ENCODE measurements at places on chromosomes 3 and 15.

- H3K36me3 ChIP-seq: no peaks in the 10 kb centered on the region
- H3K4me1 ChIP-seq: no peaks in the 10 kb centered on the region
- H3K27me3 ChIP-seq: peaks cover 2% of the 10 kb centered on the region
- H3K27ac ChIP-seq: no peak overlapping the region
Observed at GRCh38 chr3:151630035-151630434, 103.7 kb upstream of the AADACL2 start.

- H3K36me3 ChIP-seq: no peaks in the 10 kb centered on the region
- no peak for DNase-seq
- H3K4me3 ChIP-seq: no peak overlapping the region
Observed at GRCh38 chr3:10453431-10454163, 51.8 kb downstream of the ATP2B2 start.

GRCh38 chr3:194283221-194284006 lies 67.7 kb downstream of the CPN2 start:
- no peaks in the 10 kb centered on the region for H3K27me3 ChIP-seq
- peaks cover 25% of the 10 kb centered on the region for H3K4me1 ChIP-seq
- no peak for DNase-seq
- no peaks in the 10 kb centered on the region for H3K36me3 ChIP-seq
- no peak overlapping the region for H3K27ac ChIP-seq

- no peak for DNase-seq
- H3K27ac ChIP-seq: no peak overlapping the region
- peaks cover 4% of the 10 kb centered on the region for H3K27me3 ChIP-seq
- no peaks in the 10 kb centered on the region for H3K36me3 ChIP-seq
- no peaks in the 10 kb centered on the region for H3K4me1 ChIP-seq
- no peak overlapping the region for H3K4me3 ChIP-seq
Observed at GRCh38 chr15:61811952-61812351, 248.3 kb downstream of the VPS13C start.

DNA sequence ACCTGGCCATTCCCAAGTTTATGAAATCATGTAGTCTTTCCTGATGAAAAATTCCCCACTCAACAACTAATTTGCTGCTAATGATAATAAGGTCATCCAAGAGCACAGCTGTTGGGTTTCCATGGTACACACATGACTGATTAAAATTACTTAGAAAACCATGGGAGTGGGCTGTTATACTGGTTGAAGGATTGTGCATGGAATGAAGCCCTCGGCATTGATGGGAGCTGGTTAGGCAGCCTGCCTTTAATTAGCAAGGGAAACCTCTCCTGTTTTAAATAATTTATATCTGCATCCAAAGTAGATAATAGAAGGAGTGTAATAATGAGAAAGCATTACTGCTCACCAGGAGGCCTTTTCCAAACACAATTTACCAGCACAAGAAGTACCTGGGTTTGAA lies 235.1 kb upstream of the CFAP20DC start:
- H3K4me3 ChIP-seq: no peak overlapping the region
- no peak for DNase-seq
- H3K4me1 ChIP-seq: peaks cover 4% of the 10 kb centered on the region
- H3K27me3 ChIP-seq: peaks cover 6% of the 10 kb centered on the region
- no peaks in the 10 kb centered on the region for H3K36me3 ChIP-seq

- peaks cover 2% of the 10 kb centered on the region for H3K27me3 ChIP-seq
- no peak for DNase-seq
- H3K4me1 ChIP-seq: no peaks in the 10 kb centered on the region
- H3K27ac ChIP-seq: no peak overlapping the region
- H3K36me3 ChIP-seq: peaks cover 20% of the 10 kb centered on the region
- H3K4me3 ChIP-seq: no peak overlapping the region
Observed at GRCh38 chr15:73570355-73571032, 62.7 kb downstream of the NPTN start.

DNA sequence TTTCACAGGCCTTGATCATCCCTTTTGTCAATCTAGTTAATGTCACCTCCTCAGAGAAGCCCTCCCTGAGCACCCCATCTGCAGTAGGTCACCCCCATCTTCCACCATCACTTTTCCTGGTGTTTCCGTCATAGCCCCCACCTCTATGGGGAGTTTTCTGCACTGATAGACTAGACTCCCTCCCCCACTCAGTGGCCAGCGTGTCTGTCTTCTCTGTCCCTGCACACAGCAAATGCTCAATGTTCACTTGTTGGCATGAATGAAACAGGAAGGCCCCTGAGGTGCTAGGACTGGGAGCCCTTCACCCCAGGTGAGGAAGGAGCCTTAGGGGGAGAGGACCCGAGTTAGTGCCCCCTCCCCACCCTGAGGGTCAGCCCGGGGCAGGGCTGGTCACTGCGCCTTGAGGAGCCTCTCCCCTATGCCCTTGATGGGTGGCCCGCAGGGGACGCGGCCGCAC lies 15.8 kb upstream of the FANCD2 start:
- peaks cover 2% of the 10 kb centered on the region for H3K27me3 ChIP-seq
- peak overlapping the region; percentile 73 for H3K4me3 ChIP-seq
- H3K4me1 ChIP-seq: peaks cover 26% of the 10 kb centered on the region
- peak overlapping the region; percentile 72 for H3K27ac ChIP-seq

DNA sequence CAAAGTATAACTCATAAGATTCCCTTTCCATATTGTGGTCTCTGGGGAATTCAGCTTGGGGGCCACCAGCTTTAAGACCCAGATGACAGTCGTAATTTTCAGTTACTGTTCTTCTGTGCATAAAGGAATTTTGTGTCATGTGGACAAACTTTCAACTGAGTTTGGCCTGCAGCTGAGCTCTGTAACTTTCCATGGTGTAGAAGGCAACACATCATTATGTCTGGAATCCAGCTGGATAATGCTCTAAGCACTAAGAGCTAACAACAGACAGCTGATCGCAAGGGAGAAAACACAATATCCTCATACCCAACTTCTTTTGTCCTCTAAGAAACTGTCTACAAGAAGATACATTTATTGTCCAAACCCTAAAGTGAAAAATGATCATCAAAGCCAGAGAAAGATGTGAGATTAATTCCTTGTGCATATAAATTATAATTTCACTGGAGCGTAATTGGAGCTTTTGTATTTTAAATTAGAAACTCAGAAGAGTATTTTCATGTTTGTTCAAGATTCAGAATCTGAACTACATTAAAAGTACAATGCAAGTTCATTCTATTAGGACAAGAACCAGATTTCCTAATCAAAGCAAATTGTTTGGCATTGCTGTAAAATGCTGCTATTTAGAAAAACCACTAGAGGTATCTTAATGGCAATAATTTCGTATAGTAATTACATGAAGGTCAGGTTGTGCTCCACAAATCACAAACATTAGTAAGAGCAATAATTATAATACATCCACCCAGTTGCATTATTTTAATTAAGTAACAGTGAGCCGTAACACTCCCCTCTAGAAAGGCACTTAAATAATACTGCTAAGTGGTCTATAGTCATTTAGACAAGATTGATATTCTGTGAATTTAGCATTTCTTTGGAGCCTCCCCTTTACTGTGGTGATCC lies 218.8 kb downstream of the ATP8B4 start:
- no peaks in the 10 kb centered on the region for H3K27me3 ChIP-seq
- peaks cover 35% of the 10 kb centered on the region for H3K36me3 ChIP-seq
- H3K27ac ChIP-seq: no peak overlapping the region
- no peak overlapping the region for H3K4me3 ChIP-seq
- peaks cover 3% of the 10 kb centered on the region for H3K4me1 ChIP-seq

DNA sequence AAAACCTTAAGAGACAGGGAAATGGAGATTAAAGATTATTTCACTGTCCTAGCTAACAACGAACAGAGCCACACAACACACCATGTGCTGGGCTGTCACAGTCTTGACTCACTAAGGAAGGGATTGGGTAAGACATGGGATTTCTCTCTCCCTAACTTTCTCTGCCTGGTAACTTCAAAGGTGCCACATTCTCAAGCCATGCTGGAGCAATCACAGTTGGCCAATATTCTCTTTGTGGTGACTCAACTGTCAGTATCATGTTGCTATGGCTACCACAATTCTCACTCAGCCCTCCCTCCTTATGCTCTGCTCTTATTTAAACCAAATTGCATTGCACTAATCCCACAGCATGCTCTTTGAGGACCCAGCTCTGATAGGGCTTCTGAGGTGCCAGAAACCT lies 74.0 kb downstream of the OXNAD1 start:
- peak; percentile 75 for DNase-seq
- H3K27me3 ChIP-seq: no peaks in the 10 kb centered on the region
- peak overlapping the region; percentile 76 for H3K4me3 ChIP-seq

DNA sequence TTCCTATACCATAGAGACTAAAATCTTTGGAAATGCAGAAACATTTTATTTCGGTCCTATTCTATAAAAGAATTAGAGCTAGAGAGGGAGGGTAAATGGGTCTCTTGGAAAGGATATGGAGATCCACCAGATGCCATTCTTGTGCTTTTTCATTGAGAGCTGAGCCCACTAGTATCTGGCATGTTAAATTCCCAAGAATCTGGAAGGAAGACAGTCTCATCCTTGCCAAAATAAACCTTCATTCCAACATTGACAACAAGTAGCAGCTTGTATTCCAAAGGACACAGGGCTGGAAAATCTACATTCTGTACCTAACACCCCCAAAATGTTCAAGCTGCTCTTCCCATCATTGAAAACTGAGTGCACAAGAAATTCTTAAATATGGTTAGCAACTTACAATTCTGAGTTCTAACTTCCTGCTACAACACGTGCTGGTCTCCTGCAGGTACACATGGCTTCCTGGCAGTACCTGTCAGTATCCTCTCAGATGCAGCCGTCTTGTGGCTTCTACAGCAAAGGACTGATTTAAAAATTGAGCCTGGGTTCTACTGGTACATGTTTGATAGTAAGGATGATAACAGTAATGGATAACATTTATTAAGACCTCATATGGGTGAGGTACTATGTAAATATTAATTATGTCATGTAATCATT lies 348.1 kb downstream of the SV2B start:
- peaks cover 6% of the 10 kb centered on the region for H3K4me1 ChIP-seq
- H3K27me3 ChIP-seq: peaks cover 5% of the 10 kb centered on the region
- no peak overlapping the region for H3K27ac ChIP-seq

GRCh38 chr3:4320096-4320911 lies 17.1 kb downstream of the SETMAR start:
- DNase-seq: no peak
- peak overlapping the region; percentile 6 for H3K27ac ChIP-seq
- no peaks in the 10 kb centered on the region for H3K4me1 ChIP-seq
- H3K27me3 ChIP-seq: no peaks in the 10 kb centered on the region
- no peak overlapping the region for H3K4me3 ChIP-seq
- H3K36me3 ChIP-seq: peaks cover 8% of the 10 kb centered on the region

GRCh38 chr3:87498358-87499080 lies 222.1 kb upstream of the POU1F1 start:
- H3K4me3 ChIP-seq: no peak overlapping the region
- no peaks in the 10 kb centered on the region for H3K4me1 ChIP-seq
- peaks cover 1% of the 10 kb centered on the region for H3K27me3 ChIP-seq

DNA sequence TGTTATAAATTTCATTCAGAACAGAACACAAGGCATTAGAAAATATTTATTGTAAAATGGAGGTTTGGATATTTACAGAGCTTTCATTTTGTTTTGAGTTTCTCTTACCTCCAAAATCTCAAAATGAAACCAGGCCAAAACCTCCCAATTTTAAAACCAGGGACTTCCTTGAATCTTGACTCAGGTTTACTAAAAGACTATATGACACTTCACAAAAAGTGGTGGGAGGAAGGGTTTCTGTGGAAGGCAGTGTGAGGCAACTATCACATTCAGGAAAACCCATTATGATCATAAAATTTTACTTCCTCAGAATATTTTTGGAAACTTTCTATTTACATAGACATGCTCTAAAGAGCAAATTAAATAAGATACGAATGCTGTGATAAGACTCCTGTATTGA lies 205.8 kb upstream of the EOMES start:
- no peak overlapping the region for H3K4me3 ChIP-seq
- H3K27me3 ChIP-seq: peaks cover 2% of the 10 kb centered on the region
- H3K36me3 ChIP-seq: no peaks in the 10 kb centered on the region
- peaks cover 10% of the 10 kb centered on the region for H3K4me1 ChIP-seq

DNA sequence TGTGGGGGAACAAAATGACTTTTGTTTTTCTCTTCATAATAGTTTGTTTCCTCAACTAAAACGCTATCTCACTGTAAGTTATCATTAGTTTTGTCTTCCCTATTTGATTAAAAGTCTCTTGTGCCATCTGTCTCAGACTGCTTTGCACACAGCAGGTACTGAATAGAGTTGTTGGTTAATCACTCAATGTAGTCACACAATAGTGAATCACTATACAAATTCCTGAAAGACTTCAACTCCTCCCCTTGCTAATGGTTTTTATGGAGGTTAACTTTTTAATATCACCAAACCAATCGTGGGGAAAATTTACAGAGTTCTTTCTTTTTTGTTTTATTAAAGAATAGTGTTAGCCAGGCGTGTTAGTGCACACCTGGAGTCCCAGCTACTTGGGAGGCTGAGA lies 2.6 kb upstream of the NGLY1 start:
- no peak for DNase-seq
- peaks cover 5% of the 10 kb centered on the region for H3K27me3 ChIP-seq
- no peaks in the 10 kb centered on the region for H3K36me3 ChIP-seq

DNA sequence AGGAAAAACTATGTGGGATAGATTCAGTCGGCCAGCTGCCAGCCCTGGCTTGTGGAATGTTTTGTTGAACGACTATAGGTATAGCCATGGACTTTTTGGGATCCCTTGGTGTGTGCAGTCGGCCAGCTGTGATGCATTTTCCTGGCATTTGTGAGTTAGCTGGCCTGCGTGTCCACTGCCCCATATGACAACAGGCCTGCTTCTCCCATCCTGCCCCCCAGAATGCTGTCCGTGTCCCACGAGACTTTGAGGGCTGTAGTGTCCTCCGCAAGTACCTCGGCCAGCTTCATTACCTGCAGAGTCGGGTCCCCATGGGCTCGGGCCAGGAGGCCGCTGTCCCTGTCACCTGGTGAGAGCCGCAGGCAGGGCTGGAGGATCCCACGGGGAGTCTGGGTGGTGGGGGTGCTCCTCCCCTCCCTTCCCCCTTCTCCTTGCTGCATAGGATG lies 23.6 kb downstream of the PTPN23 start:
- no peak overlapping the region for H3K27ac ChIP-seq
- peaks cover 2% of the 10 kb centered on the region for H3K4me1 ChIP-seq
- H3K27me3 ChIP-seq: no peaks in the 10 kb centered on the region
- no peak for DNase-seq
- H3K36me3 ChIP-seq: no peaks in the 10 kb centered on the region
- no peak overlapping the region for H3K4me3 ChIP-seq

DNA sequence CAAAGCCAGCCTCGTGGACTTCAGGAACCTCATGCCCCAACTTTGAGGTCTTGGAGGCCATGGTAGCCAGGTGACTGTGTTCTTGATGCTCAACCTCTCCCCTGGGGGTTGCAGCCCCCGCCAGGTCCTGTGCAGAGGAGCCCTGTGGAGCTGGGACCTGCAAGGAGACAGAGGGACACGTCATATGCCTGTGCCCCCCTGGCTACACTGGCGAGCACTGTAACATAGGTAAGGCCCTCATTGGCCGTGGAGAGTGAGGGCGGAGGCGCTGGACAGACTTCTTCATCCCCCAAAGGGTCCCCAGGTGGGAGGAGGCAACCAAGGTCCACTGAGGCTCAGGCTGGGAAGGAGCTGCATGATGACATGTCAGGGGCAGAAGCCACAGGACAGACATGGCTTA lies 35.1 kb downstream of the HAPLN3 start:
- no peak for DNase-seq
- H3K36me3 ChIP-seq: no peaks in the 10 kb centered on the region
- no peaks in the 10 kb centered on the region for H3K27me3 ChIP-seq
- H3K4me3 ChIP-seq: no peak overlapping the region
- no peaks in the 10 kb centered on the region for H3K4me1 ChIP-seq

GRCh38 chr3:12508291-12508700 lies 24.0 kb downstream of the TSEN2 start:
- no peak overlapping the region for H3K4me3 ChIP-seq
- no peaks in the 10 kb centered on the region for H3K4me1 ChIP-seq
- peaks cover 2% of the 10 kb centered on the region for H3K27me3 ChIP-seq
- H3K36me3 ChIP-seq: peaks cover 13% of the 10 kb centered on the region

GRCh38 chr3:144119633-144120032 lies 148.0 kb downstream of the DIPK2A start:
- no peaks in the 10 kb centered on the region for H3K27me3 ChIP-seq
- no peaks in the 10 kb centered on the region for H3K36me3 ChIP-seq
- no peak for DNase-seq
- no peak overlapping the region for H3K4me3 ChIP-seq
